ENCODE measurements at places on chromosomes 13 and 19.

GRCh38 chr13:40432018-40432978, 234.1 kb downstream of the FOXO1 start:
- H3K27me3 ChIP-seq, result no peaks in the 10 kb centered on the region
- H3K4me3 ChIP-seq, result no peak overlapping the region
- no peak overlapping the region for H3K27ac ChIP-seq
- H3K4me1 ChIP-seq, result peaks cover 10% of the 10 kb centered on the region
- DNase-seq, result no peak
- no peaks in the 10 kb centered on the region for H3K36me3 ChIP-seq

DNA sequence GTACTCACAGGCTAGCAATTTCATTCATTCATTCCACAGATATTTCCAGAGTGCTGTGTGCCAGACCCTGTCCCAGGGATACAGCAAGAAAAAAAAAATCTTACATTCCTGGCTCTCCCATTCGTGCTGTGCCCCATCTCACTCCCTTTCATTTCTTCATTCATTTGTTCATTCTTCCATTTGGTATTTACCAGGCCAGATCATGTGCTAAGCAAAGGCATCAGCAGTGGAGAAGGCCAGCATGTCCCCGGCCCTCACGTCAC, 2.3 kb downstream of the MAP3K10 start:
- H3K27me3 ChIP-seq, result no peaks in the 10 kb centered on the region
- no peak overlapping the region for H3K27ac ChIP-seq
- H3K4me1 ChIP-seq, result no peaks in the 10 kb centered on the region
- no peaks in the 10 kb centered on the region for H3K36me3 ChIP-seq

- H3K4me1 ChIP-seq, result no peaks in the 10 kb centered on the region
- H3K27ac ChIP-seq, result no peak overlapping the region
- no peak for DNase-seq
- no peaks in the 10 kb centered on the region for H3K36me3 ChIP-seq
- H3K27me3 ChIP-seq, result no peaks in the 10 kb centered on the region
Measured at GRCh38 chr13:41675306-41675705, 218.0 kb downstream of the RGCC start.

GRCh38 chr13:47896546-47896945, 104.5 kb downstream of the SUCLA2 start:
- H3K27me3 ChIP-seq, result no peaks in the 10 kb centered on the region
- H3K36me3 ChIP-seq, result no peaks in the 10 kb centered on the region
- H3K4me1 ChIP-seq, result no peaks in the 10 kb centered on the region
- no peak overlapping the region for H3K27ac ChIP-seq
- no peak overlapping the region for H3K4me3 ChIP-seq
- no peak for DNase-seq

GRCh38 chr13:103894626-103895025, 828.4 kb upstream of the SLC10A2 start:
- no peak overlapping the region for H3K27ac ChIP-seq
- no peaks in the 10 kb centered on the region for H3K27me3 ChIP-seq
- no peak for DNase-seq
- H3K4me3 ChIP-seq, result no peak overlapping the region
- H3K4me1 ChIP-seq, result no peaks in the 10 kb centered on the region

DNA sequence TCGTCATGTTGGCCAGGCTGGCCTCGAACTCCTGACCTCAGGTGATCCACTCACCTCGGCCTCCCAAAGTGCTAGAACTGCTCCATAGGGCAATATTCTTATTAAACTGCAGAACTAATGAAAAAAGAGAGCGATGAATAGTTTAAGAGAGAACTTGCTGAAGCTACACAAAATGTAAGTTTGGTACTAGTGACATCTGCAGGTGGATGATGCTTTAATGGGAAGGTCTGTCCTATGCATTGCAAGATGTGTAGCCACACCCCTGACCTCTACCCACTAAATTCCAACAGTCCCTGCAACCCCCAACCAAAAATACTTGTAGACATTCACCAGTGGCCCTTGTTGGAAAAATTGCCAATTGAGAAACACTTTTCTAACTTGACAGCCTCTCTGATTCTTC, 117.8 kb downstream of the NALCN start:
- no peaks in the 10 kb centered on the region for H3K36me3 ChIP-seq
- no peak overlapping the region for H3K4me3 ChIP-seq
- DNase-seq, result no peak

- no peak for DNase-seq
- H3K4me3 ChIP-seq, result peak overlapping the region; percentile 99
- no peaks in the 10 kb centered on the region for H3K36me3 ChIP-seq
Measured at GRCh38 chr19:3094601-3095440, 659 bp downstream of the GNA11 start.

GRCh38 chr13:24085662-24086061, 74.9 kb upstream of the SPATA13 start:
- no peaks in the 10 kb centered on the region for H3K4me1 ChIP-seq
- H3K27me3 ChIP-seq, result no peaks in the 10 kb centered on the region
- no peak overlapping the region for H3K4me3 ChIP-seq

DNA sequence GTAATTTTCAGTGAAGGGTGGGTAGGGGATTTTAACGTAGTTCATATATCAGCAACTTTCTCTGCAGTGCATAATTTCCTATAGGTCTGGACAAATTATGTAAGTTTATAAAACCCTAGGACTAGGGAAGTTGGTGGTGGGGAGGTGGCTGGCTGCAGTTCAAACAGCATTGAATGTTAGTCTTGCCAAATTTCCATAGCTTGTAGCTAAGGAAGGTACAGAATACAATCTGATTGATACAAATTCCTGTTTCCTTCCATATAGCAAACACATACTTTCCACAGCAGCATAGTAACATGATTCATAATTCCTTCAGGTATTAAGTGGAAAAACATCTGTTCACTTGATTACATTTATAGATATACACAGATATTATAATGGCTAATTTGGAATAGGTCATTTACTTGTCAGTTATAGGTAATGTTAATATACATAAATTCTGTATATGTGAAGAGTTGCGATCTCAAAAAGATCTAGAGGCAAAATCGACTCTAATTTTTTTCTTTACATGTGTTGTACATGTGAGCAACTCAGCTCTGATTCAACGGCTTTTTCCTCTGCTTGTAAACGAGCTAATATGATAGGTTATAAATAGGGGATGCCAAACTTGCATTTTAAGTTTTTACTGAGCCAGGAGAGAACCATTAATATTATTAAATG, 233.4 kb upstream of the CSNK1A1L start:
- no peaks in the 10 kb centered on the region for H3K27me3 ChIP-seq
- H3K4me3 ChIP-seq, result no peak overlapping the region
- no peak for DNase-seq
- no peaks in the 10 kb centered on the region for H3K36me3 ChIP-seq
